ENCODE measurements at places on chromosomes 2 and 18. TPM values are rescaled to one million over a fixed set of nuclear protein-coding genes. Genes with fewer than 3 reads are reported as not detected.

CCDC93 gene
- 32.7 TPM for total RNA-seq

DNA sequence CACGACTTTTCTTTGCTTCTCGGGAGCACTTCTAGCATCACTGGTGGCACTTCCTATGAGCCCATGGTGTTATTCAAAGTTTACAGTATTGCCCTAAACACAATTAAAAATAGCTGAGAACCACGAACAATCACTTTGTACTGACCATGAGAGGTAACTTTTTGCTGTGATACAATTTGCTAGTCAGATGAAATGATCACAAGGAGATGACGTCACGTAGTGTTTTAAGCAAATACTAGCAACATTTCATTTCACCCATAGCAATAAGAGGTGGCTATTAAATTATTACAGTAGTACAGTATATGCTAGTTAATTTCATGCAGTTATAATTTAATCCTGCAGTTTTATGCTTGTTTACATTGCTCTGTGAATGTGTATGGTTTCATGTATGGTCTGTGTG lies 108.9 kb upstream of the DOK6 start:
- no peaks in the 10 kb centered on the region for H3K4me1 ChIP-seq
- no peak for DNase-seq
- H3K27me3 ChIP-seq = no peaks in the 10 kb centered on the region
- no peak overlapping the region for H3K4me3 ChIP-seq
- H3K36me3 ChIP-seq = no peaks in the 10 kb centered on the region
- H3K27ac ChIP-seq = no peak overlapping the region

DNA sequence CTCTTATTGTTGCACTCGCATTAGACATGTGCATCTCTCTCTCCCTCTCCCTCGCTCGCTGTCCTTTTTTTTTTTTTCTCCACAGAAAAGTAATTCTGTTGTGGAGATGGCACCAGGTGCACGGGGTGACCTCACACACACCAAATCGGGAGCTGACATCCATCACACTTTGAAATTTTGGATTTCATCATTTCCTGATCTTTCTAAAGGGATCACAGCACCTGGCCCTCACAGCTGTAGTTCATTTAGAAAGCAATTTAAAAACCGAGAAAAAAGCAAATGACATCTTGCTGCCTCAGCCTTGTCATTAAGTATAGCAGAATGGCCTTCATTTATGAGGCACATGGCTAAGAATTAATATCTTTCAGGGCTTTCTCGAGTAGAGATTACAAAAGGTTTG lies 717.2 kb downstream of the RNF144A start:
- H3K27me3 ChIP-seq = no peaks in the 10 kb centered on the region
- H3K4me3 ChIP-seq = no peak overlapping the region
- no peak for DNase-seq
- no peak overlapping the region for H3K27ac ChIP-seq
- no peaks in the 10 kb centered on the region for H3K4me1 ChIP-seq
- no peaks in the 10 kb centered on the region for H3K36me3 ChIP-seq

TTN gene
- 0.80 TPM for total RNA-seq

GRCh38 chr2:176127774-176128072 lies 1.8 kb upstream of the HOXD8 start:
- no peak for DNase-seq
- peaks cover 20% of the 10 kb centered on the region for H3K4me1 ChIP-seq
- no peak overlapping the region for H3K4me3 ChIP-seq
- no peaks in the 10 kb centered on the region for H3K36me3 ChIP-seq
- peaks cover 83% of the 10 kb centered on the region for H3K27me3 ChIP-seq

GRCh38 chr2:159206736-159207380 lies 79.6 kb downstream of the WDSUB1 start:
- no peak overlapping the region for H3K27ac ChIP-seq
- no peaks in the 10 kb centered on the region for H3K36me3 ChIP-seq
- no peak for DNase-seq
- H3K4me1 ChIP-seq = peaks cover 30% of the 10 kb centered on the region
- H3K27me3 ChIP-seq = no peaks in the 10 kb centered on the region

REEP1 gene
- 0.28 TPM for total RNA-seq
